Central memory CD8-positive, alpha-beta T cell (primary cell): ENCODE measurements at places on chromosomes 7 and 10.

DNA sequence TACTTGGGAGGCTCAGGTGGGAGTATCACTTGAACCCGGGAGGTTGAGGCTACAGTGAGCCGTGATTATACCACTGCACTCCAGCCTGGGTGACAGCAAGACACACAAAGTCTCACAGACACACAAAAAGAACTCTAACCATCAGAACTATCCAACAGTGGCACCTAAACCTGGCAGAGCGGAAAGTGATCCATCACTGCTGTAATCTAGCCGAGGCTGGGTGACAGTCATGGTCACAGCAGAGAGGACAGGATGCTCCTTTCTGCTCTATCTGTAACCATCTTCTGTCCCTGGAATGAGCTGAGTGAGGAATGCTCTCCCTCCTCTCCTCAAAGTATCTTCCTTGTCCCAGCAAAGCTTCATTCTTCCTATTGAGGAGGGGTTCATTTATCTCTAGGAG, 656.6 kb downstream of the LRMDA start:
- DNase-seq: no peak

DNA sequence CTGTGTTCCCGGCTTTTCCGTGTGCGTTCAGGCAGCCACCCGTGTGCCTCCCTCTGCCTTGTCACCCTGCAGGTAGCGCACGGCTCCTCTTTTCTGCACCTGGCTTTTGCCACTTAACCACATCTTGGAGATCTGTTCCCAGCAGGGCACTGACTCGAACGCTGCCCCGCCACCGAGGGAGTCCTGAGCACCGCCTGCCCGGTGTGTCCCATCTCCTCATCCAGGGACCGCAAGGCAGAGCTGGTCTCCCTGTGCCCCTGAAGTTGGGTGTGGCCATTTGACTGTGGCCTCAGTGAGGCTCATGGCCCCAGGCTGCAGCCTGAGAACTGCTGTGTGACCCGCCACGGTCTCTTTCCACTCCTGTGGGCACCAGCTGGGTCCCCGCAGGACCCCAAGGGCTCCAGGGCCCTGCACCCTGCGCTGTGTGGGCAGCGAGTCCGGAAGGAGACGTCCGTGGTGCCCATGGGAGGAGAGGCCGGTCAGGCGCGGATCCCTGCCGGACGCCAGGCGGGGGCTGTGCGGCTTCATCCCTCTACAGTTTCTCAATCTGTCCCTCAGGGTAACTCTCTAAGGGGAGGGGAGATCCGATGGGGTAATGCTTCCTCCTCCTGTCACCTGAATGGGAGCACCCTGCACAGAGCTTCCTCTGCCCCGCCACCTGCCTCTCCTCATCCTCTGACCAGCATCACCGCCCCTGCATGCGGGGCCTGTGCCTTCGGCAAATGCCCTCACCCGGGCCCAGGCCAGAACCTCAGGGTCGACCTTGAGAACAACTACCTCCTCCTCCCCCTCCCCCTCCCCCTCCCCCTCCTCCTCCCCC, 1.8 kb upstream of the INTS1 start:
- DNase-seq: no peak

DNA sequence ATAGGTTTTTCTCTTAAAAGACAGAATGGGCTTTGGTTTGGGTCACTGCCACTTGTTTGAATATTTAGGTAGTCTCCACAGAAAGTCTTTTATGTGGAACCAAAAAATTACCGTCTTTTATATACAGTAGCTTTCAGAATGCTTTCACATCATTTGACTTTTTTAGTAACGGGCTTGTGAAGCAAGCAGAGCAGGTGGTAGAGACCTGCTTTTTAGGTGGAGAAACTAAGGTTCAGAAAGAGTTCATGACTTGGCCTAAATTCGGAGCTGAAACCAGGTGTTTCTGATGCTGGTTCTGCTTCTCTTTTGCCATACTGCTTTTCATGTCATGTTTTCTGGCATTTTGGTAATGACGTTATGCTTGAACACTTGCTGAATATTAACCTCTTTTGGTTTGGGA, 36.3 kb downstream of the GARS1 start:
- DNase-seq: no peak

DNA sequence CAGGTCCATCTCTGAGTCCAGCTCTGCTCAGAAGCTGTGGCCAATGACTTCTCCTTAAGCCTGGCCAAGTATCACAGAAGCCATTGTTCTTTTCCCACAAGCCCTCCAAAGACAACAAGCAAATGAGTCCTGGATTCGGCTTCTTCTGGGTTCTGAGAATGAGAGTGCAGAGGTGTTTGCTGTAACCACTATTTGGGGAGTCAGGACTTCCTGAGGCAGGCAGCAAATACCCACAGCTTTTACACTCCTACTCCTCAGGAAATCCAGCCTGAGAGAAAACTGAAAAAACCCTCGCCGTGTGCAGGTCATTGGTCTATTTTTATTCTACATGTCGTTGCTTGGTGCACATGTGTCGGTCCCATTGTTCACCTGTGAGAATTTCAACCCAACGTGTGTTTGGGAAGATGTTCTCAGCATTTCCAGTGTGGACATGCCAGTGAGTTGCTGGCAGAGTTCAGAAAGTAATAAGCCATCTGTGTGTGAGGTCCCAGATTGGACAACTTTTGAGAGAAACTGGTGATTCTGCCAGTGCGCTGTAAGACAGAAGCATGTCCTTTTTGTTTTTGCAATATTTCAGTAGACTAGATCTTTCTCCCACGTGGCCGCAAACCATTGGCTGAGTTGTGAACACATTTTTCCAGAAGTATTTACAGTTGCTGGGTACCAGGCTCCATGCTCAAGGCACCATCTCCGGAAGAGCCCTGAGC, 121.6 kb upstream of the LYZL2 start:
- no peak for DNase-seq

DNA sequence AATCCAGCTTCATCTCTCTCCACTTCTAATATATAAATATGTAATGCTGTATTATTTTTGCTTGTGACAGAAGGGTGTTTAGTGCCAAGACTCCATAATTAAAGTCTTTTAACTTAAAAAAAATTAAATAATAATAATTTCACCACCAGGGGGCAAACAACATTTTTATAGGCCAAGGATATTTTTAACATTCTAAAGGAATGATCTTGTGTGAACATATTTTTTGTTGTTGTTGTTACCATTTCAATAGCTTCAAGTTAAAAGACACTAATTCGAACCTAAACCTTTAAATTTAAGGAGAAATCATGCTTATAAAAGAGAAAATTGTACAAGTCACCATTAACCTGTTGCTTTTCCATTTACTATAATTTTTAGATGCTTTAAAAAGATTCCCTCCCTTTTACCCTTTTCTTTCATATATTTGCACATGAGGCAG, 7.5 kb upstream of the DNAJC1 start:
- DNase-seq: no peak

DNA sequence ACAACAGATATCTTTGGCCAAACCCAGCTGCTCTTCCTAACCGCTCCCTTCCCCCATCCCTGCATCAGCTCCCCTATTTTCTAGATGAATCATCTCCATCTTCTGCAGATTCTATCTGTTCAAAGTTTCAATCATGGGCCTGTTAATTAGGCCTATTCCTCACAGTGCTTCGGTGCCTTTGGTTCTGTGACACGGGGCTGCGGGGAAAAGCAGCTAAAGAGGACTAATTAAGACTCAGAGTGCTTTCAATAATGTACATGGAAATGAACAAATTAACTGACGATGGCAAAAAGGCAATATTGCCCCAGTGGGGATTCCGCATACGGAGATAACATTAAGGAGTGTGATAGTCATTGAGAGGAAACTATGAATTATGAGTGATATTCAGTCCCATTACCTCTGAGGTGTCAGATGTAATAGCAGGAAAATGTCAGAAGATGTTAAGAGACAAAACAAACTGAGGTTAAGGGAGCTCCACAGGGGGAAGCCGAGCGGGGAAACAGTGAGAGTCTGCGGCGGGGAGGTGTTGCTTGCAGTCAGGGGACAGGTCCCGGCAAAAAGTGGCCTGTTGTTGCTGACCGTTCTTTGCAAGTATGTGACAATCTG, 716.9 kb downstream of the TYW1 start:
- no peak for DNase-seq

DNA sequence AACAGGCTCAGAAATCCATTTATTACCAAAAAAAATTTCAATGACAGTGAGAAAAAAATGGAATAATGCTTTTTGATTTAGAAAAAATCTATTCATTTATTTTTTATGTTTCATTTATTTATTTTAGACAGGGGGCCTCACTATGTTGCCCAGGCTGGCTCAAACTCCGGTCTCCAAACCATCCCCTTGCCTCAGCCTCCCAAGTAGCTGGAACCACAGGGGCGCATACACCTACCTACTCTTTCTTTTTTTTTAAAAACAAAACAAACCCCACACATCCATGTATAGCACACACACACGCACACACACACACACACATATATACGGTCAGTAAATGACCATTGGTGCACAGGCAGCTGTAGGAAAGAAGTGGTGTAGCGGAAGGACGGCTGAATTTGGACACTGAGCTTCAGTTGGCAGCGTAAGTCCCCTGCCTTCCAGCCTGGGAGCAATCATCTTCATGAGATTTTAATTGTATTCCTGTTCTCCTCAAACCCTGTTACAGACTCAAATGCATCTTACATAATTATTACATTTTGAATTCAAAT, 28.8 kb downstream of the ARL4A start:
- DNase-seq: no peak

DNA sequence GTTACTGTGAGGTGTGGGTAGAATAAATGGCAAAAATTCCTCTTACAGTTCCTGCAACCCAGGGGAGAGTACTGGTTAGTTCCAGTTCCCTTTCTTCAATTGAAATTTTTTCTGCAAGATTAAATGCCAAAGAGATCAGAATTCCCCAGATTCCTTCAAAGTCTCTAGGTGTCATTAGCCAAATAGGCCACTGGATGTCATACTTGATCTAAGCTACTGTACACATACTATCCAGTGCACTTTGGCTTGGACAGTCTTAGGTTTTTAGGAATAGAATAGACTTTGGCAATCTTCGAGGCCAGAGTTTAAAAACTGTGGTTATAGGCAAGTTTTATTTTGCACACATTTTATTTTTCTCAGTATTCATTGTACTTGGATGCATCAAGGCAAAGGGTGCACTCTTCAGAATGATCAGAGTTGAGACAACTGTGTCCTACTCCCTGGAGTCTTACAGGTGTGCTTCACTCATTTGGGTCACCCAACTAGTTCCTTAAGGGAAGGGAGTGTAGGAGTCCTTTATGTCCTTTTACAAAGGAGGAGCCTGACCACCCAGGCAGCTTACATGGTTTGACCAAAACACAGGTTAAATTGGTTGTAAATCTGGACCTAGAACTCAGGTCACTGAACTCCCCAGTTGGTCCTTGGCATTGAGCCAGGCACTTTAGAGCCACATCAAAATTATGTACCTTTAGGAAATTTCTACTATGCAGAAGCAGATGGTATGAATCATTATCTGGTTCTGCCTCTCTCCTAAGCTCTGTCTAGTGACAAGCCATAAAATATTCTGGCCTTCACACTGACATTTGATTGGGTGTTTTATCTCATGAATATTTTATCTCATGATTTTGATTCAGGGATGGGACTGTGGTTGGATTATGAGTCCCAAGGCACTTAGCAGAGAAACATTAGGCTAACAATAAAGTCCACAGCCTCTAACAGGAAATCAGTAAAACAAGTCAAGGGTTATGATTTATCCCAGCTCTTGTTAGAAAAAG, 49.5 kb downstream of the ASAH2B start:
- DNase-seq: no peak

DNA sequence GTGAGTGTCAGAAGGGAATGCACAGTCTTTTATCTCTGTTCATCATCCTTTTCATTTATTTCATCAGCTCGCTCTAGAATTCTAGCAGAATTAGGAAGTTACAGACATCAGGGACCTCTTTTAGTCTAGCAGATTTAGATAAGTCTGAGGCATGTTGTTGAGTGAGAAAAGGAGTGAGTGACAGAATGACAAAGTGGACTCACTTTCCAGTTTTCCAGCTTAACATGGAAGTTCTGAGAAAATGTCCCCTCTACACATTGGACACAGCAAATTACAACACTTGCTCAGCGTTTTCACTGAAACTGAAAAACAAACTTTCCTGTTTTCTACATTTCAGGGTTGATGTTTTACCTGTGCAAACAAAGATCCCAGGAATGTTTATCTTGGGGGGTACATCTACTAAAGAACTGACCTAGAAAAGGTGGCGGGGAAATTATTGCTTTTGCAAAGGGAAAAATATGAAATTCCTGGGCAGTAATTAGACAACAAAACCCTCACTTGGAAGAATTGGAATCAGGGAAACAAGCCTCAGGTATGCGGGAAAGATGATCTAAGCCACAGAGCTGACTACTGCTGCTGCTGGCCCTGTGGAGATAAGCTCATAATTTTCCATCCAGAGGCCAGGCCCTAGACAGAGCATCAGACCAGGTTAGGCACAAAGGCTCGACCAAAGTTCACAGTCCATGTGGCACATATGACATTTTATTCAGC, 14.6 kb upstream of the CYP3A5 start:
- DNase-seq: no peak

- DNase-seq: no peak
Observed at GRCh38 chr10:18340496-18341051, 200.3 kb downstream of the CACNB2 start.

DNA sequence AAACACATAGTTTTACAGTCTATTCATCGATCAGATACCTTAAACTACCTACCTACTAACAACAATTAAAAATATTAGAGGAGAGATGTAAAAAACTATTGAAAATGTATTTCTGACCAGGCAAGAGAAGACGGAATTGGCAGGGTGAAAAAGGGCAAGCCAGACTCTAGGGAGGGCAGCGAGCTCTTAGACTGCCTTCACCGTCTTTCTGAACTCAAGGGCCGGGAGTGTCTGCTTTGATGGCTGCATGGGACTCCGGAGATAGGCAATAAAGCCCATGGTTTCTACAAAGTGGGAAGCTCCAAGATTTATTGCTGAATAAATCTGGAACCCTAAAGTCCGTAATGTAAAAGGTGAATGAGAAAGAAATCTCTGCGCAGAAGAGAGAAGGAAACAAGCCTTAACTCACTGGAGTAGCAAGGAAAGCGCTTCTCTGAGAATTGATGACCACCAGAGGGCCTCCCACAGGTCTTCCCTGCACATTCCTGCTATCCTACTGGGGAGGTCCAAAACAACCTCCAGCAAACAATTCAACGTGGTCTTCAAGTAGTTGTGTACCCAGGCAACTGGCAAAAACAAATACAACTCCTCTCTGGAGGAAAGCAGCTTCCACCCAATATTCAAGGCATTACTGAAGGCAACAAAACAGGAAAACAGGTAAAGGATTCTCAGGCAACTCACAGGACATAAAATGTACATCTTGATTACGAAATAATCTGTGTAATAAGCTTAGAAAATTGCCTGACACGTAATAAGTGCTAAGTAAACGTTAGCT, 181.3 kb downstream of the SDK1 start:
- DNase-seq: no peak

- DNase-seq: no peak
Observed at GRCh38 chr7:122717356-122718089, 14.8 kb upstream of the RNF148 start.

- no peak for DNase-seq
Observed at GRCh38 chr10:79424221-79425073, 21.0 kb downstream of the ZCCHC24 start.
